ENCODE measurements at places on chromosomes 1 and 21.

DNA sequence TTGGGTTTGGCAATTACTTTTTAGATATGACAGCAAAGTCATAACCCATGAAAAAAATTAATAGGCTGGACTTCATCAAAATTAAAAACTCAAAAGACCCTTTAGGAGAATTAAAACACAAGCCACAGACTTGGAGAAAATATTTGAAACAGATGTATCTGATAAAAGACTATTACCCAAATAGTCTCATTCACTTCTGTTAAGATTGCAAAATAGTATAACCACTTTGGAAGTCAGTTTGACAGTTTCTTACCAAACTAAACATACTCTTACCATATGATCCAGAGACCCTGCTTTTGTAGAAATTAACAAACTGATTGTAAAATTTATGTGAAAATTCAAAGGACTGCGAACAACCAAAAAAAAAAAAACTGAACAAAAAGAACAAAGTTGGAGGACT is 32.5 kb upstream of the SLC44A3 start:
- DNase-seq = no peak

DNA sequence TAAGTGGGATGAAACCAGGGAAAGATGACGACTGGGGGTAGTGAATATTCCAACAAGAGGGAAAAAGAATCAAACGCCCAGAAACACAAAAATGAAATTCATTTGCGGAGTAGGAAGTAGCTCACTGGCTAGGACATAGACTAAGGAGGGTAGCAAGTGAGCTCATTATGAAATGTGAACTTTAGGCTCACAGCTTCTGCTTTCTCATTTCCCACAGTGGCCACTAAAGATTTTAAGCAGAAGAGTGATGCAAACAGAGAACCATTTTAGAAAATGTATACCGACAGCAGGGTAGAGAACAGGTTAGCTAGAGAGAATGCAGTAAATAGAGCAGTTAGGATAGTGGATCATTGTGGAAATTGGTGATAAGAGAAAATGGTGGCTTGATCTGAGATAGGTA is 3.5 kb downstream of the CD48 start:
- peak; percentile 83 for DNase-seq

- DNase-seq = no peak
These were observed 8.1 kb upstream of the SDHB start for GRCh38 chr1:17061892-17062291.

- no peak for DNase-seq
These were observed 898.3 kb upstream of the B3GALT2 start for GRCh38 chr1:194084755-194085154.

DNA sequence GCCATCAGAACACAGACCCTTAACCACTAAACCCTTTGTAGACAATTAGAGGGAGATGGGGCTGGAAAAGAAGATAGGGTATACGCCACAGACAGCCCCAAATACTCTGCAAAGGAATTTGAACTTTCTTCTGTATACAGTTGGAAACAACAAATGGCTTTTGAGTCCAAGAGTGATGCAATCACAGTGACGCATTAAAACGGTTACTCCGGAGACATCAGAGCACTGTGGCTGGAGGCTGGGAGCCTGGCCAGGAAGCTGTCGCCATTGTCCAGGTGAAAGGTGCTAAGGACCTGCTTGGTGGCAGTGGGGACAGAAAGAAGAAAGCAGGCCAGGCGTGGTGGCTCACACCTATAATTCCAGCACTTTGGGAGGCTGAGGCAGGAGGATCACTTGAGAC is 4.2 kb downstream of the FLAD1 start:
- DNase-seq = no peak

- DNase-seq = no peak
These were observed 22.5 kb downstream of the NSUN4 start for GRCh38 chr1:46363121-46363520.

DNA sequence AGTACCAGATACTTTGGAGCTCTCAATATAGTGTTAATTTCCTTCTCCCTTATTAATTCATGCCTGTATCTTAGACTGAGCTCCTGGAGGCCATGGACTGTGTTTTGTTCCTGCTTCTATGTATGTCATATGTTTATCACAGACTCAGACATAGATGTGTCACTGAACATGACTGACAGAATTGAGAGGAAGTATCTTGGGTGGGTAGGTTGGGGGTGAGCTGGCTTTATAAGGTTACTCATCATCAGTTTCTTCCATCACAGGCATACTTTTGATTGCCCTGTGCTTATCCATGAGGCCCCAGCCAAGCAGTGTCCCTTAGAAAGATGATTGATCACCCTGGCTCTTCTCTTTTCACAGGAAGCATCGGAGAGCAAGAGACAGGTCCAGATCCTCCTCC is 5.6 kb upstream of the SH3D21 start:
- DNase-seq = peak; percentile 83

DNA sequence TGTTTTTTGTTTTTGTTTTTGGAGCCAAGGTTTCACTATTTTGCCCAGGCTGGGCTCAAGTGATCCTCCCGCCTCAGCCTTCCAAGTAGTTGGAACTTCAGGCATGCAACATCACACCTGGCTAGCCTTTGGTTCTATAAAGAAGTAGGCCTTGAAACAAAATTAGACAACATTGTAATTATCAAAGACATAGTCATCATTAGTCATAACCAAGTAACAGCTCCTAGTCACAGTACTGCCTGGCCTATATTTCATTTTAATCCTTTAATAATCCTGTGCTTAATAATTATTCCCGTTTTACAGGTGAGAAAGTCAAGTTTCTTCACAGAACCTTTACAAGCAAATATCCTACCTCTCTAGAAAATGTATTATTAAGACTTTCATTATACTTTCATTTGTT is 52.3 kb upstream of the TBX15 start:
- no peak for DNase-seq

GRCh38 chr21:42459082-42459460 is 37.0 kb downstream of the RSPH1 start:
- DNase-seq = no peak

DNA sequence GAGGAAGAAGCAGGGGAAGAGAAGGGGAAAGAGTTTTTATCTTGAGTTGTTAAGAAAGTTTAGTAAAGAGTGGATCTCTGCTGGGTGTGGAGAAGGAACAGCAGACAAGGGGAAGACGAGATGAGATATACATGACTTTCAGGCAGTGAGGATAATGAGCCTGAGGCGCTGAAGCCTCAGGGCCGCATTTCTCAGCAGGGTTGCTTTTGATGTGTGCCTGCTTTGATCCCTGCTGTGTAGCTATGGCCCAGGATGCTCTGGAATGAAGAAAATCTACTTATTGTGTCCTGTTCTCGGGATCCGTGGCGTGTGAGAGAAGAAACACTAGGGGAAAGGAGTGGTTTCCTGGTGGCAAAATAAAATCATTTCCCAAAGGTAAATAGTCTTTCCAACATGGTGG is 15.1 kb upstream of the RPE65 start:
- no peak for DNase-seq

DNA sequence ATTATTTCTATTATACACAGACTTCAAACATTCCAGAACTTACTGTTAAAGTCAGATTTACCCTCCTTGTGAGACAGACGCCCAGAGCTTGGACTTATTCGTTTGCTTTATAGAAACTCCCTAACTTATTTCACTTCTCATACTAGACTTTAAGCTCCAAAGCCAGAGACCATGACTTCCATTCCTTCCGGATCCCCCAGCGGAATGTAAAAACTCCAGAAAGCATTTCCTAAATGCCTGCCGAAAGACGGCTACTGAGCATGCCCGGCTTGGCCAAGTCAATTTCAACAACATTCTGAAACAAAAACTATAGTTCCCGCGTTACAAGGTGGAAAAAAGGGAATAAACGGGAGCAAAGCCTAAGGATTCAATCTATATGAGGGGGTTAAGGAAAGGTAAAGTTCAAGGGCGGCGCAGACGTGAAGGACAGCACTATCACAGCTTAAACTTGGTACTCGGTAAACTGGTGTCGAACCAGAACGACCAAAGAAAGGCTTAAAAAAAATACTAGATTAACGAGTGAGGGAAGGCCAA is 1.1 kb downstream of the USP48 start:
- peak; percentile 16 for DNase-seq

GRCh38 chr1:3462356-3463012 is 8.0 kb downstream of the ARHGEF16 start:
- no peak for DNase-seq

DNA sequence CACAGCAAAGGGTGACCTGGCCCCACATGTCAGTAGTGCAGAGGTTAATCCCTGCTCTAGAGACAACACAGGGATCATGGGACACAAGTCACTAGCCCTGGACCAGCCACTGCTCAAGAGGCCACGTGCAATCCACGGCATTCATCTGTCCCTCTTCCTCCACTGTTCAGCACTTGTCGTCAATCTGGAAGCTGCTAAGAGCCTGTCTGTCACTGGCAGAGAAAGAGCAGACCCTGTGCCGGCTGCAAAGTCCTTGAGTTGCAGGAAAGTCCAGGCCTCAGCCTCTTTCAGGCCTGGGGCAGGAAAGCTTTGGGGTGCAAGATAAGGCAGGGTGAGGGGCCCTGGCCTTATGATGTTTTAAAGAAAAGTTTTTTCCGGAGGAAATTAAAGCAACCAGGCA is 16.7 kb downstream of the CELA2B start:
- no peak for DNase-seq

GRCh38 chr1:226033582-226033981 is 28.9 kb upstream of the H3-3A start:
- DNase-seq = peak; percentile 63

DNA sequence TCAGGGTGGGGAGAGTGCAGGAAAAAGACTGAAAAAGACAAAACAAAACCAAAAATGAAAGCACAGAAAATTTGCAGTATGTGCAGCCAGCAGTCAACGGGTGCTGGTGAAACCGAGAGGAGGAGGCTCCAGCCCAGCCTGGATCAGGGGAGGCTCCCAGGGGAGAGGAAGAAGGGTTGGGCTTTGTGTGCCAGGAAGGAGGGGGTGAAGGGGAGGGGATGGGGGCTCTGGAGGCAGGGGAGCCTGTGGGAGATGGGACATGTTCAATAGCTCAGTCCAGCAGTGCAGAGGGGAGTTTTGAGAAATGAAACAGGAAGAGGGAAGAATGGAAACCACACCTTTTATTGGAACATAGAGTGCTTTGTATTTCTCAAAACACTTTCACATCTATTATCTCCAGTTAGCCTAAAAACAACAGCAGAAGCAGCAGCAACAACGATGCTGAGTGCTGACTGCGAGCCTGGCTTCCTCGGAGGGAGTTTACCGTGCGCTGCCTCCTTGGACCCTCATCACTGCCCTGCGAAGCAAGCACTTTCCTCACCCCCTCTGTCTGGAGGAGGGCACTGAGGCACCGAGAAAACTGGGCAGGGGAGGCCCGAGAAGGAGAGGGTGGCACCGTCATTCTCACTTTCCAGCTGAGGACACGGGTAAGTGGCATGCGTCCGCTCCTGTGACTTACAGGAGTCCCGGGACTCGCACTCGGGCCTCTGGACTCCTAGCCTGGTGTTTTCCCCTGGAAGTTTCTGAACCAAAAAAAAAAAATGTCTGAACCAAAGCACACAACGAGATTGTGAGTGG is 62.9 kb downstream of the MDM4 start:
- no peak for DNase-seq

GRCh38 chr1:82086739-82087138 is 286.0 kb downstream of the ADGRL2 start:
- DNase-seq = no peak

- no peak for DNase-seq
These were observed 140.7 kb downstream of the CYYR1 start for GRCh38 chr21:26432410-26432809.

GRCh38 chr1:107920561-107920960 is 44.4 kb downstream of the VAV3 start:
- DNase-seq = no peak

- DNase-seq = no peak
These were observed 154.4 kb downstream of the OMA1 start for GRCh38 chr1:58392083-58392482.

All from inflammatory macrophage (primary cell).